SJCRH30 (cell line): ENCODE measurements at places on chromosomes 5 and 9.

DNA sequence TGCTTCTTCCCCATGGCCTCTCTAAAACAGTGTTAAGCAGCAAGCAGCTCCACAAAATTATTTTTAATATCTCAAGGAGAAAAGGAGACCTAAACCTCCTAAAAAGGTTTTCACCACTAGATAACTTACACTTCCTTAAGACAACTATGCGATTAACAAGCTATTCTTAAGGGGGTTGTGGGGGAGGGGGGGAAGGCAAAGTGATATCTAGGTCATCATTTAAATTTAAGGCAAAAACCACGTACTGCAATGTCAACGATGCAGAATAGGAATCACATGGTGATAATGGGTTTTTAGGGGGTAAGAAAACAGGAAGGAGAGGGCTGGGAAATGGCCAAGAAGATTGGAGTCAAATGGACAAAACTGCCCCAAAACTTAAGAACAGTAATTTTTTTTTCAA, 32.6 kb downstream of the CSNK1A1 start:
- DNase-seq: no peak

- DNase-seq: no peak
Measured at GRCh38 chr5:124398460-124398859, 348.0 kb downstream of the ZNF608 start.

DNA sequence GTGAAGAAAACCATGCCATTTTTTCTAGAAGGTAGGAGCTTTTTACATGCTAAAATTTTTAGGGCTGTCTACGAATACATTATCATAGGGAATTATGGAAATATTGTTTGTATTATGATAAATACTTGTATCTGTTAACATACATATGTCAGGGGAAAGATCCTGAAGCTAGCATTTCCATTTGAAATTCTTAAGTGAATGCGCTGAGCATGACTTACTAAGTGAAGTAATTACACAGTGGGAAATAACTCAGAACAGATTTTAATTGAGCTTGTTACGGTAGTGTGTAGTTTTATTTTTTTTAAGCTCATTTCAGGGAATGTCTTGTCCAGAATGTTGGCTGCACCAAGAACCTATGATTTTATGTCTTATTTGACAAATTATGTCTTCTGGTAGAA, 19.1 kb downstream of the TDRD7 start:
- DNase-seq: no peak

GRCh38 chr5:103237778-103238177, 20.8 kb upstream of the MACIR start:
- no peak for DNase-seq

- peak; percentile 93 for DNase-seq
Measured at GRCh38 chr9:36276781-36277181, 18.5 kb upstream of the GNE start.

DNA sequence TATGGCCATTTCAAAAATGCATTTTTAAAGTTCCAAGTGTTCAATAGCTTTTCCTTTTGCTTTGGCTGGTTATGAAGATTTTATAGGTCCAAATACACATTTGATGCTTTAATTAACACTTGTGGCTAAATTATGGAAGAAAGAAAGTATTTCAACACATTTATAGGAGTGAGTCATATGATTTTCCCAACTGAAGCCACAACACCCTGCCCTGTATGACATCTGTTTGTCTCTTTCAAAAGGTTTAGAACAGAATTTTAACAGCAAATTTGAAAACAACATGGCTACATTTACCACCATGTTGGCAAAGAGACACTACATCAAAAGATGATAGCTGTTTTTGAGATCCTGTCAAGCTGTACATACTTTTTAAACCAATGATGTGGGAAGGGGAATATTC, 99.4 kb downstream of the TMEM174 start:
- DNase-seq: no peak

DNA sequence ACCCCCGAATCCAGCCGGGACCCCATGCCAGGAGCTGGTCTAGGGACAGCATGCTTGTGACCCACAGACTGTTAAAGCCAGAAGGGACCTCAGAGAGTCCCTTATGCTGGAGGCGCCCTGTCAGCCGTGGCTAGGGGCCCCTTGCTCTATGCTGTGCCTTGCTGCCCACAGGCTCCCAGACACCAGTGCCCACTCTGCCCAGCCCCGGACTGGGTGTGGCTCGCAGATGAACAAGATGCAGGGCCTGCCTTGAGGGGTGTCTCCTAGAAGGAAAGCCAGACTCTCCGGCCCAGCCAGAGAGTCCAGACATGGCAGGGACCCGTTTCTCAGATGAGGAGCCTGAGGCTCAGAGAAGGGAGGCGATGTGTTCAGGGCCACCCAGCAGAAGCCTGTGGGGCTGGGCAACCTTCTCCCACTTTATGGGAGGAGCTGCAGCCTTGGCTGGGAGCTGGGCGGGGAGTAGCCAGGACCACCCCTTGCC, 85.7 kb downstream of the LMX1B start:
- DNase-seq: no peak

DNA sequence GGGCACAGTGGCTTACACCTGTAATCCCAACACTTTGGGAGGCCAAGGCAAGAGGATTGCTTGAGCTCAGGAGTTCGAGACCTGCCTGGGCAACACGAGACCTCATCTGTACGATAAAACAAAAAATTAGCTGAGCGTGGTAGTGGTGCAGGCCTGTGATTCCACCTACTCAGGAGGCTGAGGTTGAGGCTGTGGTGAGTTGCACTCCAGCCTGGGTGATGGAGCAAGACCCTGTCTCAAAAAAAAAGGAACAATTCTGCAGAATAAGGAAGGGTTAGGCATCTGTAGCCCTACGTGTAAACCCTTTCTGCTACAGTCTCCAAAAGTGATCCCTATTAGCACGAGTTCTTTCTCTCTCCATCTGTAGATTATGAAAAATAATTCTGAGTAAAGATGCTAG, 19.9 kb downstream of the CDC26 start:
- no peak for DNase-seq

DNA sequence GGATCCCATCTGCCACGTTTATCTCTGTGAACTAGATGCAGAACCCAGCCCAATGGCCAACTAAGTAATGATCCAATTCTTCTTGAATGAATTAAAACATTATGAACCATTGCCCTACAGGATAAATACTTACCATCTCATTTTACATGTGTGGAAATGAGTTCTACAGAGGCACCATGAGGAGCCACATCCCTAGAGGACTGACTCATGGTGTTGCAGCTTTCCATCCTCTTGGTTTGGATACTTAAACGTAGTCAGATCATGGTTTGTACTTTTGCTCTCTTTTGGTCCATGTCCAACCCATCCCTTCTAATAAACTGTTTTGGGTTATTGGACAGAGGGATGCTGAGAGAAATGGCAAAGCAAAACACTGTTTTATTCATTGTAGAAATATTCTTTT, 484.8 kb downstream of the EBF1 start:
- no peak for DNase-seq

DNA sequence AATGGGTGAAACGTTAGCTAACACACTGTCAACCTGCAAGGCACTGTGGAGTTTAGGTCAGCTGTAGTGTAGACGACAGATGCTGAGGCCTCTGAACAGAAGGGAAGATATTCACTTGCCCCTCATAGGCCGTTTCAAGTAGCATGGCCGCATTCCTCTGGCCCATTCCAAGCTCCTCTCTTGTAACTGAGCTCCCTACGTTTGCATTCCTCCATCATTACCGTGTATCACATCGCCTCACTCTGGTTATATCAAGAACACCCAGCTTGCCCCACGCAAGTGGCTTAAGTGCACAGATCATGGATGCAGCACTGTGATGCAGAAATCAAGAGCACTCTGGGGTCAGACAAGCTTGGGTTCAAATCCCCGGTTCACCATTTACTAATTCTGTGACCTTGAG, 43.3 kb downstream of the PRELID2 start:
- DNase-seq: peak; percentile 9

DNA sequence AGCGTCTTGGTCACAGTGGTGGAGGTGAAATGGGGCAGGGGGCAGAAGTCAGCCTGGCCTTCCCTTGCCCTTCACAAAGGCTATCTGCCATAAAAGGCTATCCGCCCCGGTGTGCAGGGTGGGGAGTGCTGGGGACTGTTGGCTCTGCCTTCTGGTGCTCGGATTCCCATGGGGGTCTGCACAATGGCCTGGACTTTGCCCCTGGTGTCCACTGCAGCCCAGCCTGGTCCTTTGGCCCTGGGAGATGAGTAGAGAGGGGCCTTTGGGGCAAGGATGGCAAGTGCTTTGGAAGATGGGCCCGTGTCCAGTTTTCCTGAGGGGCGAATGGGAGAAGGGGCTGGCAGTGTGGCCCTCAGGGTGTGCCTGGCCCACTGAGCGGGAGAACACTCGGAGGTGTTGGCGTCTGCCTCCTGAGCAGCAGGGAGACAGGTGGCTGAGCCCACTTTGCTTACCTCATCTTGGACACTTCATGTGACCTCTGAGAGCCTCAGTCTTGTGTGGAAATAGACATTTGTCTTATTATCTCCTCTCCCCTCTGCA, 69.9 kb downstream of the HSPA4 start:
- no peak for DNase-seq

GRCh38 chr5:7856855-7857254, 5.9 kb upstream of the CFAP90 start:
- peak; percentile 51 for DNase-seq

GRCh38 chr9:114275246-114276004, 47.5 kb upstream of the ORM1 start:
- DNase-seq: no peak

GRCh38 chr9:116287721-116288120, 134.1 kb downstream of the PAPPA start:
- no peak for DNase-seq

GRCh38 chr5:64834037-64834436, 65.3 kb downstream of the CWC27 start:
- no peak for DNase-seq

GRCh38 chr5:66958980-66959641, 237.5 kb downstream of the CD180 start:
- no peak for DNase-seq
